CD4-positive, alpha-beta T cell treated with Interleukin-4 for 1 hour (primary cell): ENCODE measurements at places on chromosomes 13 and 19.

DNA sequence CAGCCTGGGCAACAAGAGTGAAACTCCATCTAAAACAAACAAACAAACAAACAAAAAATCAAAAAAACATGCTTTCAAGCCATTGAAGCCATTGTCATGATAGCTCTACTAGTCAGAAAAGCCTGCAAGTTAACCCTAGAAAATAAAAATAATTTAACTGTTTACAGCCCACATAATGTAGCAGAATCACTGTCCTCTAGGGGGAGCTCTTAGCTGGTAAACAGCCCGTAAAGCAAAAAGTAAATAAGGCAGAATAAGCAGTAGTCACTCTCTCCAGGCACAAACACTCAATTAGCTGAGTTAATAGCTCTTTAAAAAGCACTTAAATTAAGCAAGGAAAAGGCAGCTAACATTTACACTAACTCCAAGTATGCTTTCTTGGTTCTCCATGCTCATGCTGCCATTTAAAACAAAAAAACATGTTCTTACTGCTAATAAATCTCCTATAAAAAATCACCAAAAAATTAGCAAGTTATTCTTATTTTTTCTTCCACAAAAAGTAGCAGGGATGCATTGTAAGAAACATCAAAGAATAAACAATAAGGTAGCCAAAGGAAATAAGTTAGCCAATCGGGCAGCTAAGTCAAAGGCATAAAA is 11.3 kb downstream of the LILRB4 start:
- DNase-seq: no peak

DNA sequence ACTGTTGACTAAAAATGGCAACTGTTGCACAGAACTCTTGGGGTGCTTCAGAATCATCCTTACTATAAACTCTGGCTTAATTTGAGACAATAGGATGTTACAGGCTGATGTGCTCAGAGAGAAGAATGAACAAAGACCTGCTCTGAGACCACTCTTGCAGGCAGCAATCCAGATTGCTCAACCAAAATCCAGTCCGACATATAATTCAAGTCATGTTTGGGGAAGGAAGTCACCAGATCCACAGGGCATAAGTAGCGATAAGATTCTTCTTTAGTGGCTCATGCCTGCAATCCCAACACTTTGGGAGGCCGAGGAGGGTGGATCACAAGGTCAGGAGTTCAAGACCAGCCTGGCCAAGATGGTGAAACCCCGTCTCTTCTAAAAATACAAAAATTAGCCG is 20.6 kb downstream of the MTMR6 start:
- DNase-seq: no peak

DNA sequence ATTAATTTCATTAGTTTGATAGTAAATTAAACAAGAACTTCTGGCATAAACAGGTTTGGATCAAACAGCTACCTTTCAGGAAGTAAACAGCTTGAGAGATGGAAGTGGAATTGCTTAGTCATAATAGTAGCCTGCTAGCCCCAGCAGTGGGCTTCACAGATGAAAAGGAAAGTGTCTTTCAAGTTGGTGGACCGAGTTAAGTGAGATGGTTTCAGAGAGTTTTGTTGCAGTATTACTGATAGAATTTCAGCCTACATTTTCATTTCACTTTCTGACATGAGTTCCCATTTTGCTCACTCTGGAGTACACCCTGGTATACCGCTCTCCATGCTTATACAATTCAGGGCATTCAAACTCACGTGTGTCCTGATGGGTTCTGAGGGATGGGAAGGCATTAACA is 2.0 kb upstream of the PTOV1 start:
- no peak for DNase-seq

DNA sequence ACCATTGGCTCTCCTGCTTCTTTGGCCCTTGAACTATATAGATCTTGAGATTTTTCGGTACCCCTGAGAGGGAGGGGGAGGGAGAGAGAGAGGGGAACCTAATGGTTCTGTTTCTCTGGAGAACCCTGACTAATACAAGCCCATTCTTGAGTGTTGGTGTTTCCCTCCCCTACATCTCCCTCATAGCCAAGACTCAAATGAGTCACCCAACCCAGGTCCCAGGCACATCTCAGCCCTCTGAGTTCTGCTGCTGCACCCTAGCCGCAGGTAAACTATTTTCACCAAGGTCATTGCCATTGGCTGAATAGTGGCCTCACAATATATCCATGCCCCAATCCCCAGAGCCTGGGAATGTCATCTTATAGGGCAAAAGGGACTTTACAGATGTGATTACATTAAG is 225.8 kb upstream of the MAB21L1 start:
- no peak for DNase-seq

DNA sequence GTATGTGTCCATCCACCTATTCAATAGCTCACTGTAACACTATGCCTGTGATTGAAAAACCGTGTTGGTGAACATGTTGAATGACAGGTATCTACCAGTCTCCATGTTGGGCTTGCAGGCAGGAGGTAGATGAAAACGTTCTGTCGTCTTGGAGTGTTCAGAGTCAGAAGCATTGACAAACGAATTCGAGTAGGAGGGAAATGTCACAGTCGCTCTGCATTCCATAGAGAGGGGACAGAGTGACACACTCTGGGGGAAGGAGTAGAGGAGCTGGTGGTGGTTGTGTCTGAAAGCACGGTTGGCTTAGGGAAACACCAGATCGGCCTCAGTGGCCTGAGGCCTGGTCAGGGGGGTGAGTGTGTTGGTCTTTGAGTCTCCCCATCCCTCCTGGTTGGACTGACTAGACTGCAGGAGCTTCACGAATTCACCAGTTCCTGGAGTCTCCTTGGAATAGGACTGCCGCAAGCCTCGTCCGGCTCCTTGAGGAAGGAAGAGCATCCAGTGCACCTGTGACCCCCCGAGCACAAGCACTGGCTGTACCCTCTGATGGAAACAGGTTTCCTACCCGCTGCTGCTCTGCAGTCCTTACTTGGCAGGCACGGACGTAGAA is 105.0 kb upstream of the C1QTNF9B start:
- DNase-seq: no peak

DNA sequence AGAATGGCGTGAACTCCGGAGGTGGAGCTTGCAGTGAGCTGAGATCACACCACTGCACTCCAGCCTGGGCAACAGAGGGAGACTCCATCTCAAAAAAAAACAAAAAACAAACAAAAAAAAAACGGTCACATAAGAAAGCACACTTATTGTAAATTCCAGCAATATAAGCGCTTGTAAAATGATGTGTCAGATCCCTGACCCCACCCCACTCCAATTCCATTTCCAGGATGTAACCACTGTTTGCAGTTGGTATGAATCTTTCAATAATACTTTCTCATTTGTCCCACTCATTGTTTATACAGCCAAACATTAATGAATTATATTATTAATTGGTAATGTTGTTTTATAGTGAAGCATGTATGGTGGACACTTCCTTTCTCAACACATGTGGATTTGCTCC is 15.9 kb upstream of the CEACAM1 start:
- DNase-seq: no peak

DNA sequence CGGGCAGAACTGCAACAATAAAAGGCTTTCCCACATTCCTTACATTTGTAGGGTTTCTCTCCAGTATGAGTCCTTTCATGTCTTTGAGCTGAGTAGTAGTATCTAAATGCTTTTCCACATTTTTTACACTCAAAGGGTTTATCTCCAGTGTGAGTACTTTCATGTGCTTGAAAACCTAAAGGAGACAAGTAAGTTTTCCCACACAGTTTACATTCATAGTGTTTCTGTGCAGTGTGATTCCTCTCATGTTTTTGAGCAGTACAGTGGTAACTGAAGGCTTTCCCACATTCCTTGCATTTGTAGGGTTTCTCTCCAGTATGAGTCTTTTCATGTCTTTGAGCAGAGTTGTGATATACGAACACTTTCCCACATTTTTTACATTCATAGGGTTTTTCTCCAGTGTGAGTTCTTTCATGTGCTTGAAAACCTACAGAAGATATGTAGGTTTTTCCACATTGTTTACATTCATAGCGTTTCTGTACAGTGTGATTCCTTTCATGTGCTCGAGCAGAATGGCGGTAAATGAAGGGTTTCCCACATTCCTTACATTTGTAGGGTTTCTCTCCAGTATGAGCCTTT is 47.0 kb downstream of the ZNF44 start:
- no peak for DNase-seq

DNA sequence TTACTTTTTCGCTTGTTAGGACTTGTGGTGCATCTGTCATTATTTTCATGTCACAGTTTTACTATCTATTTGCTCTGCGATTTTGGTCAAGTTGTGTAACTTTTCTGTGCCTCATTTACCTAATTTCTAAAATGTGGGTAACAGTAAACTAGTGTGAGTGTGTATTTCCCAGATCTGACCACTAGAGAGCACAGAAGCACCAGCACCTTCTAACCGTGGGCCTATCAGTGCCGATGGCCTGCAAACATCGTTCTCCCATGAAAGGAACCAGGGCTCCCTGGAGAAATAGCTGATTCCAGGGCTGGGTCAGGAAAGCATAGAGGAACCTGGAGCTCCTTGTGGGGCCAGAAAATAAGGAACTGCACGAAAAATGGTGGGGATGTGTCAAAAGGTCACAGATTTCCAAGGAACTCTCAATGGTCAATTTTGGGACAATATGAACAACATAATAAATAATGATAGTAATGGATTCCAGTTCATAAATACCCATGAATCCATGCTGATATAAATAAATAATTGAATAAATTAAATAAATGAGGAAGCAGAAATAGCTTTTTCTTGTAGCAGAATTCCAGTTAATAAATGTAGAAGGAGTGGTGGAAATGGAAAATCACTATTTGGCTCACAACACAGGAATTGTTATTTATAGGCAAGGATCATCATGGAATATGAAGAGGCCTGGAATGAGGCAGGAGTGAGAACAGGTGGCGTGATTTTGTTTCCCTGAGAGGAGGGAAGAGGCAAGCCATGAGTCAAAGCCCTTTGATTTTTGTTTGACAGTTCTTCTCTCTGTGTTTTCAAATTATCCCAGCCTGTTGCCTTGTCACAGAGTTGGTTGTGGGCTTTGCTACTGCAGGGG is 31.1 kb downstream of the CEACAM8 start:
- DNase-seq: no peak

- no peak for DNase-seq
Measured at GRCh38 chr19:46660008-46660517, 919 bp downstream of the DACT3 start.

DNA sequence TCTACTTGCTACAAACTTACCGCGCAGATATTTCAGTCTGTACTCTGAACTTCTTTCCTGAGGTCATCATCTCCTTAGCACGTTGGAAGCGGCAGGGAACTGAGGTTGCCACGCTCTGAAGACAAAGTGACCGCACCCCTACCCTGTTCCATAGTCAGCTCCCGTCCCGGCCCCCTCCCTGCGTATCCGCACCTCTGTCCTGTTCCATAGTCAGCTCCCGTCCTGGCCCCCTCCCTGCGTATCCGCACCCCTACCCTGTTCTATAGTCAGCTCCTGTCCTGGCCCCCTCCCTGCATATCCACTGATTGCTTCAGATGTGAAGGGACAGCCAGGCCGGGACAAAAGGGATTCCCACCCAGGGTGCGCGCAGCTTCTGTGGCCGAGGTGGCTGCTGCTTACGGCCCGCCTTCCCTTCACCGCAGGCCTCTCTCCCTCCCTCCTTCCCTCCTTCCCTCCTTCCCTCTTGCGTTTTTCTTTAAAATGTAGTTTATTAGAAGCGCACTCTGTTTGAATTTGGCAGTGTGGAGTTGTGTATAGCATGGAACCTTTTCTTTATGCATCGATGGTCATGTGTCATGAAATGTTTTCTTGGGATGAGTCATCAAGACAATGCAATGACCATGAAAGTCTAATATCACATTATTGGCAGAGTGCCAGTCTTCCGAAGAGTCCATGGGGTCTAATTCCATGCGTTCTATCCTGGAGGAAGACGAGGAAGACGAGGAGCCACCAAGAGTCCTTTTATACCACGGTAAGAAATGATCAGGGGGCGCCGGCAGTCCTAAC is 21.9 kb upstream of the NDUFS7 start:
- no peak for DNase-seq

DNA sequence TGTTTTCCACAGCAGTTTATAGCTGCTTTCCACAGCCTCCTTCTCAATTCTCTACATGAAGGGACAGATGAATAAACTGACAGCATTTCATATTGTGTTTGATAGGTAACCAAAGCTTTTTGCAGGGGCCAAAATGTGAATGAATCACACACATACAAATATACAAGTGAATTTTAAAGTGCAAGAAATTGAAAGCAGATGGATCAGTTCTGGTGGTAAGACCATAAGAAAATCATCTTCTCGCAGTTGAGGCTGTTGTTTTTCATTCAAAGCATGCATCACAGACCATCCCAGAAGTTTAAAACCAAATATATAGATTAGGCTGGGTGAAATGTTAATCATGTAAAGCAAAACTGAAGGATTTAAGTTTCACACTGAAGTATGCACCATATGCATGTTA is 1569.4 kb downstream of the PCDH9 start:
- DNase-seq: no peak

DNA sequence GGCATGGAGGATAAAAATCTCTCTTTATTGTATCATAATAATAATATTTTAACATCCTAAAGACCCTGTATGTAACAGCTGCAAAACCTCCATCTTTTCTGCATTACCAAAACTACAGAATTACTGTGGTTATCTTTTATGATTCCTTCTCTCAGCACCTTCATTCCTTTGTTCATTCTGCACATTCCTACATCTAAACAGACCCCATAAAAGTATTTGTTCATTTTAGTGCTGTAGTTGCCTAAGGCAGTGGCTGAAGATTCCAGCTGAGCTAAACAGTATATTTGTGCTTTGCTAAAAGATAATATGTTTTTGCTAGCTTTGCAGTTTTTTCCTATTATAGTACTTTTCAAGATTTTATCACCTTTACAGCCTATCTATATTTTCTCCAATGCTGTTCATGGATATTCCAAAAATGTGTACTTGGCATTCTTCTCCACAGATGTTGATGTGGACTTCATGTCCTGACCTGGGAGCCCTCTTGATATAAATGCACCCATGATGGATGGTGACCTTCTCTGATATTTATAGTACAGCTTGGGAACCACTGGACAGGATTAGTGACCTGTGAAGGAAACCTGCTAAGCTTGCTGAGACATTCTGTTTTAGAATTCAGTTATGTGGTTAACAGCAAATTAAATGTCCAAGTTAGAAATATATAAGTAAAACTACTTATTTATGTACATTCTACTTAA is 2832.9 kb upstream of the PCDH20 start:
- DNase-seq: no peak

GRCh38 chr13:89066868-89067466 is 1395.8 kb downstream of the SLITRK5 start:
- no peak for DNase-seq

DNA sequence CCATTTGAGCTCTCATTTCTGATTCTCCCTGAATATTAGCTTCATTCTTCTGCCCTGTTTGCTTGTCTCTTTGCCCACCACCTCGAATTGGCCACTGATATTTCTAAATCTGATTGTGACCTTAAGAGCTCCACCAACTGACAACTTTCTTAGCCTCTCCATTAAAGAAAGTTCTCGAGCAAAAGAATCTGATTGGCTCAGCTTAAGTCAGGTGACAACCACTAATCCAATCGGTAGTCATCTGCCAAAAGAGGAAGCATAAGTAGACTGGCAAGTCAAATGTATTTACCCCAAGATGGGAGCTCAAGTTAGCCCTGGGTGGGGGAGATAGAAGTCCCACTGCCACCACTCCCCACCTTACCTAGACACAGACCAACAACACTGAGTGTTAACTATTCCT is 41.5 kb downstream of the NOTCH3 start:
- DNase-seq: no peak
